Progenitor cell of endocrine pancreas (in vitro differentiated cells): ENCODE measurements at places on chromosomes 5 and 9.

GRCh38 chr5:23332650-23333251 lies 174.7 kb upstream of the PRDM9 start:
- no peak for DNase-seq

DNA sequence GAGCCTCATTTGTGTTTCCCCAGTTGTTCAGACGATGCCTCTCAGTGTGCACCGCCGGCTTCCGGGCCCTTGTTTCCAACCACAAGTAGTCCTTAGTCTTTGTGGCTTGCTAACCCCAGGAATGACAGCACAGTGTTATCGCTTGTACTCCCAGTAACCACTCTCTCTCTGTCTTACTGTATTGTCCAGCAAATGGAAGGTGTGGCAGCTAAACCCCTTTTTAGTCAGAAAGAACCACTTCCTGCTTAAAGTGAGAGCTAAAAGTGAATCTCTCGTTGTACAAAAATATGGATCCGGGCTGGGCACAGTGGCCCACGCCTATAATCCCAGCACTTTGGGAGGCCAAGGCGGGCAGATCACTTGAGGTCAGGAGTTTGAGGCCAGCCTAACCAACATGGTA lies 61.3 kb downstream of the ENC1 start:
- DNase-seq = no peak

GRCh38 chr5:154446195-154447088 lies 645 bp downstream of the SAP30L start:
- DNase-seq = peak; percentile 39

DNA sequence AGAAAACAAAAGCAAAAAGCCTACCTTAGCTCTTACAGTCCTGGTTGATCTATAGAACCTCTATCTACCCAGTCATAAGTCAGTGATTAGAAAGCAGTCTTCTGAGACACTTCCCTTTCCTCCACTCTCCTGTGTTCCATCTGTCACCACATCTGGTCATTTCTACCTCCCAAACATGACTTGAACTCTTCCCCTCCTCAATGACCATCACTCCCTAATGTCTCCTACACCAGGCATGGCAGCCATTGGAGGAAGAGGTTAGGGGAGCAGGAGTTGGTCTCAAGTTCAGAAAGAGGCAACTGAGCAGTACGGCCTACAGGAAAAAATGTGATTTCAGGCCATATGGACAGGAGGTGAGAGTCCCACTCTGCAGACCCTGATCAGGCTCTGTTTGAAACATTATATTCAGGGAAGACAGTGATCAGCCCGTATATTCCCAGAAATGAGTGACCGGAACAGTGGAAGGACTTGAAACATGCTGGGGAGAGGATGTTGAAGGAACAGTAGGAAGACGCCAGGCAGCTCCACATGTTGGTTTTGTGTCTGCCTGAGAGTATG lies 12.0 kb downstream of the ABLIM3 start:
- DNase-seq = no peak

DNA sequence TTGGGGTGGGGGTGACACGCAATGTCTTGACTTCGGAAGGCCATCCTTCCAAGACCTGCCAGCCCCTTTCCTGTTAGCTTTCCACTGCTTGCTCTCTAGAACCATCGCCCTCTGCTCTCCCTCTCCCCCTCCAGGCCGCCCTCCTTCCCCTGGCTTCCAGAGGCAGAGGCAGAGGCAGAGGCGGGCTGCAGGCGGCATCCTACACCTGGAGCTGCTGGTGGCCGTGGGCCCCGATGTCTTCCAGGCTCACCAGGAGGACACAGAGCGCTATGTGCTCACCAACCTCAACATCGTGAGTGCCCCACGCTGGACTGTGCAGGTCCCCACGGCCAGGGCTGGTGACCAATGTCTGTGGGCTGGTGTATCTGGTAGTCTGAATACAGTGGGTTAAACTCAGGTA lies 2.0 kb downstream of the ADAMTS13 start:
- DNase-seq = no peak

DNA sequence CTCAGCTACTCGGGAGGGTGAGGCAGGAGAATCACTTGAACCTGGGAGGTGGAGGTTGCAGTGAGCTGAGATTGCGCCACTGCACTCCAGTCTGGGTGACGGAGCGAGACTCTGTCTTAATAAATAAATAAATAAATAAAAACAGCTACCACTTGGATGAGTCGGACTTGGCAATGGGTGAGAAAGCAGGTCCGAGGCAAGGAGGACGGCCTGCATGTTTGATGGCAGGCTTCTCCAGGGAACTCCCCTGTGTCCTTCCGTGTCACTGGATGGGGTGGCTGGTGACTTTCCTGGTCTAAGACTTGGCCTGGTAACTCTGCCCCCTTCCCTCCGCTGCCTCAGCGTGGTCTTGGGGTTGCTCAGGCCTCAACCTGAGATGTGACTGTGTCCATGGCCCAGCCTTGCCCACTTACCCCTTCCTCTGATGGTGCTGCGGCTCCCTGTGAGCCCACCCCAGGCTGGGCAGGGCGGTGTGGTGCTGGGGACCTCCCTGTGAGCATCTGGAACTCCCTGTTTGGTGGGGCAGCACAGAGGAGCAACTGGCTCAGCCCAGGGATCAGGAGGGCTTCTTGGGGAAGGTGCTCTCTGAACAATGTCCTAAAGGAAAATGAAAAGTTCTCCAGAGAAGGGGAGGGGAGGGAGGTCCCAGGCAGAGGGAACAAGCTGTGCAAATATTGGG lies 62.5 kb upstream of the PSD2 start:
- no peak for DNase-seq

DNA sequence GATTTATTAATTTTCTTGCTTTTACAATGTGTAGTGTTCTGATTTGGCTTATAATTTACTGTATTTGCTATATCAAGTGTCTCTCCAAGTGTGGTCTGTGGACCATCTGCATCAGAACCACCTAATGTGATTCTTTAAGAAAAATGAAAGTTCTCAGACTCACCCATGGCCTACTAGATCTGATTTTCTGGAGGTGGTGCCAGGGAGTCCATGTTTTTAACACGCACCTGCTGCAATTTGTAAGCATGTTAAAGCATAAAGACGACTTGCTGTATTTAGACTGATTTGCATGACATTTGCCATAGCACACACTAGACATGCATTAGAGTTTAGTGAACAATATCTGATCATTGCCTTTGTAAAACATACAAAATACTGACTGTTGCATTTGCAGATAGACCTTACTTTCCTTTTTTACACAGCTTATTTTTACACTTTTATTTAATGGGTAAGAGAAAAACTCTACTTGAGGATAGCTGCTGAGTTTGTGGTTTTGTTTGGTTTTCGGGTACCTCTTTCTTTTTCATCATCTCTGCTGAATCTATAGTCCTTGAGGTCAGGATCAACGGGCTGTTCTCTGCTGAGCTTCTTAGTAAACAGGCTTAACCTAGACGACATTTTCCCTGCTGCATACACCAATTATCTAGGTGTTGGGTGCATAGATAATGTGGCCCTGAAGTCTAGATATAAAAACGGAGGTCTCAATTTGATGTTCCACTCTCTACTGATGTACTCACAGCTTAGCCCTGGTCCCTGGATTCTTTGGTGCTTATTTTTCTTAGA lies 138.0 kb upstream of the ZNF366 start:
- no peak for DNase-seq

DNA sequence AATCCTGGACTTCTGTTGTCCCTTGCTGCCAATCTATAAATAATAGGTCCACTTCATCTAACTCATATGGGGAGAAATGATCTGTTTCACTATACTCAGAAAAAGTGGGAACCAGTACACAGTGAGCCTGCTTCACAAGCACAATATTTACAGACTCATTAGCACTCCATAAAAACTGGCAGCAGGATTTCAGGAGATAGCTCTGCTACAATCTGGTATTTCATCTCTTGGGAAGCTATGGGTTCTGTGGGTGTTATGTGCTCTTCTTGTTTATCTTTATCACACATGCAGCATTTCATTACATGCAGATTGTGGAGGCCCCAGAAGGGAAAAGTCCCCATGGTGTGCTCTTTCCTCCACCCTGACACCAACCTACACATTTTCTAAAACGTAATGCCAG lies 33.2 kb downstream of the UGT3A2 start:
- no peak for DNase-seq

- no peak for DNase-seq
Measured at GRCh38 chr5:58462623-58463230, 2.8 kb upstream of the PLK2 start.

DNA sequence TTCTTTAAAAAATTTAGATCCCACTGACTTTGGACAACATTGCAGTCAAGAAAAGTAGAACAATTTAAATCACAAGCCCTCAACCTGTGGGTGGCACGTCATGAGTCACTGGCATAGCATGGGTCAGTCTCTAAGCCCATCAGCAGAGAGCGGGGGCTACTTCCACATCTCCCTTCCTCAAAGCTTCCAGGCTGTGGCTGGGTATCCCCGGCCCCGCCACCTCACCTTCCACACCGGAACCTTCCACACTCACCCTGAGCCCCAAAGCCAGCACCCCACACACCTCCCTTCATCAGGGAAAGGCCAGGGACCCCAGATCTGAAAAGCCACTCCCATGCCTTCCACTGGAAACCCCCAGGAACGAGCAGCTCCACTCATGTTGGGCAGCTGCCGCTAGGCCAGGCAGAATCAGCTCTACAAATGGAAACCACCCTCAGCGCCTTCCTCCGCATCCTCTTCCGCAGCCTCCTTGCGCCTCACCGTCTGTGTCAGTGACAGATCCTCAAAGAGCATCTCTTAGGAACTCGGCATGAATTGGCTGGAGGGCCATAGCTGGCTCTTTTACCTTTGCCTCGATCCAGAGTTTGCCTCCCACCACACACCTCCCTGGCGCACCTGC lies 156.5 kb downstream of the ERCC6L2 start:
- DNase-seq = no peak

DNA sequence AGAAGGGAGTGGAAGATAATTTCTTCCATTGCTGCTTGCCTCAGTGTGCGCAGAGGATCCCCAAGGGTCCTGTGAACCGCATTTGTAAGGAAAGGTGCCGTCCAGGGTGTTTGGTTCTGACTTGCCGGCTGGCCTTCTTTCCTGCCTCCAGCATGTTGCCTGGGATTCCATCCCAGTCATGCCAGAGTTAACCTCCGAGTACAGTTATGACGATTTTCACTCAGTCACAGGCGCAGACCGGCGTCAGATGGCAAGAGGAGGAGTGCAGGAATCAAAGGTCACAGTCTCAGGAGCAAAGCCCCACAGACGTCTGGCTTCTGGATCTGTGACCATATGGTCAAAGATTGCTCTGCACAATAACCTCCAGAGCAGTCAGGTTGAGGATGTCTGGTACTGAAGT lies 5.9 kb upstream of the GADD45G start:
- DNase-seq = no peak

DNA sequence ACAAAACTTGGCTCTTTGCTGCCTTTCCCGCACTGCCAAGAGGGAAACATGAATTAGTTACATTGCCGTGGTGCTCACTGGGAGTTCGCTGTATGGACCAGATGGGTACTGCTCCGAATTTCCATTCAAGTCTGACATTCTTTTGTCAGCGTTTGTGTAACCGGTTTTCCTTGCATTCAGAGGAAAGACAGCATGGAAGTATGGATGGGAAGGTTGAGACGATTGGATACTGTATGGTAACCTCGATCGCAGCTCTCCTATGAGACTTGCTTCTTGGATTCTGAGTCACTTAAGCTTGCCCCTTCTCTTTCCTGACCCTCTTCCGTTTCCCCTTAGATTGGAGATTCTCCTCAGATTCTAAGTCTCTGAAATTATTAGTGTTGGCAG lies 625 bp upstream of the UBLCP1 start:
- DNase-seq = no peak

- no peak for DNase-seq
Measured at GRCh38 chr9:105679257-105680022, 14.9 kb upstream of the TMEM38B start.

GRCh38 chr9:26682041-26682440 lies 210.6 kb downstream of the CAAP1 start:
- no peak for DNase-seq

DNA sequence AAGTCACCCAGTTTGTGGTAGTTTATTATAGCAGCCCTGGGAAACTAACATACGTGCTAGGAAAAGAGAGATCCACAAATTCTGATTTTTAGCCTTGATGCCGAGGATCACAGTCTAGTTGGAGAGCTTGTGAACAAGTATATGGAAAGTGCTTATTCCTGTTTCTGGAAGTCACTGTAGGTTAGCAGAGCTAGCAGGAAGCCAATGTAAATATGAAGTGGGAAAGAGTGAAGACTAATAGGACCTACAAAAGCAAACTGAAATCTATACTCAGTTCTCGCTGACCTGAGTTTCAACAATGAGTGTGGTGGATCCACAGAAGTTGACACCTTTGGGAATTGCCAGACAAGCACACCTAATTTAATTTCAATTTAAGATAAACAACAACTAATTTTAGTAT lies 254.9 kb downstream of the PLK2 start:
- no peak for DNase-seq

GRCh38 chr5:135456238-135457099 lies 4.3 kb upstream of the TIFAB start:
- DNase-seq = no peak

DNA sequence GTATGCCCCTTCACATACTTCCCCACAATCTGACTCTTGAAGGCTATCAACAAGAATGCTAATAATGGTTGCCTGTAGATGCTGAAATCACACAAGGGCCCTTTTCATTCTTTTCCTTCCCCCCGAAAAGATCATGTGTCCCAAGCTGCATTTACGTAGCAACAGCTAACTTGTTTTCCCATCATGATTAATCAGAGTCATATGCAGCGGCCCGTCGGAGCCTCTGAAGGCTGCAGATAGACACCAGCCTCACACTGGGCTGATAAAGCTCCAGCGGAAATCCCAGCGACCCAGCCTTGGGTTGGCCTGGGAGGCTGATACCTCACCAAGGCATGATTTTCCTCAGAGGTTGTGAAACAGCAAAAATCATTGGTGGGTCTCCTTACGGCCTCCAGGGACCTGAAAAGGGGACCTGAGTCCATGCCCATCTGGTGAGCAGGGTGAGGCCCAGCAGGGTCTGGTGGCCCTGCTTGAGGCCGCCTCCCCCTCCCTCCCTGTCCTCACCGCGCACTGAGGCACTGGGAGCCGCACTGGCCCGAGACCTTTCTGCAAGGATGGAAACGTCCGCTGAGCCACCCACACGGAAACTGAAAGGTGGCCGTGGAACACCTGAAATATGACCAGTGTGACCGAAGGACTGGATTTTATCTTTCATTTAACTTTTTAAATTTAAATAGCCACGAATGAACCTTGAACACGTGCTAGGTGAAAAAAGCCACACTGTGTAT lies 114.2 kb upstream of the PHYKPL start:
- no peak for DNase-seq

DNA sequence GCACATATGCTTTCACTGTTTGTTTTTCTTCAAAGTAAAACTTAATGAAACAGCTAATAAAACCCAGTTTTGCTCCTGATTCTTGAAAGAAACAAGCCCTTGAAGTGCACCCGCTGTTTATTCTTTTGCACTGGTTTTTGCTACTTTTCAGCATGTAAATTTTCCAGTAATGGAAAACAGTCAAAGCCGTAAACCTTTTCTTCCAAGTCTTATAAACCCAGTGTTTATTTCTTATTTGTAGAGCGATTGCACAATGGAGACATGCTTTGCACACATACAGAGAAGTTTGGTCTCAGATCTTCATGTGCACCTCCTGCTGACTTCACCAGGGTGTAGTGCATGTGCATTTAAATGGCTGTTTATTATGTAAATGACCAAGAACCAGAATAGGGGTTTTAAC lies 51.8 kb downstream of the ATG10 start:
- no peak for DNase-seq

GRCh38 chr5:118956727-118957126 lies 31.6 kb downstream of the DTWD2 start:
- DNase-seq = no peak

- no peak for DNase-seq
Measured at GRCh38 chr9:123514766-123515165, 158.8 kb downstream of the CRB2 start.
